ENCODE measurements at places on chromosomes 2 and 18.

DNA sequence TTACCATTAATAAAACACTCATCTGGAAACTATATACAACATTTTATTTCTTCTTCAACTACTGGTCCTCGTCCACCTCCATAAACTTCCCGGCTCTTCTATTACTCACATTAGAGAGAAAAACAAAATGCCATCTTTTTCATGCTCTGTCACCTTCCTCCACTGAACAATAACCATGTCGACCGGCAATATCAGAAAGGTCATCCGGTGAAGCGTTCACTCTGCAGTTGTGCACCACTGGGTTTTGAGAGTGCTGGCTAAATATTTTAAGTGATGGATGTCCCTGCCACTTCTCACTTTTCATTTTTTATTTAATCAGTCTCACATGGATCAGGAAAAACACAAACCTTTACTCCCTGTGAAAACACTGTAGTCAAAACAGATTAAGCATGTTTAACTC is 48.2 kb downstream of the SPP2 start:
- no peak for DNase-seq

GRCh38 chr2:43343573-43344304 is 117.3 kb upstream of the ZFP36L2 start:
- DNase-seq, result no peak

GRCh38 chr2:235300368-235301201 is 193.3 kb upstream of the AGAP1 start:
- no peak for DNase-seq

- no peak for DNase-seq
Measured at GRCh38 chr2:23712756-23713151, 214.2 kb downstream of the ATAD2B start.

DNA sequence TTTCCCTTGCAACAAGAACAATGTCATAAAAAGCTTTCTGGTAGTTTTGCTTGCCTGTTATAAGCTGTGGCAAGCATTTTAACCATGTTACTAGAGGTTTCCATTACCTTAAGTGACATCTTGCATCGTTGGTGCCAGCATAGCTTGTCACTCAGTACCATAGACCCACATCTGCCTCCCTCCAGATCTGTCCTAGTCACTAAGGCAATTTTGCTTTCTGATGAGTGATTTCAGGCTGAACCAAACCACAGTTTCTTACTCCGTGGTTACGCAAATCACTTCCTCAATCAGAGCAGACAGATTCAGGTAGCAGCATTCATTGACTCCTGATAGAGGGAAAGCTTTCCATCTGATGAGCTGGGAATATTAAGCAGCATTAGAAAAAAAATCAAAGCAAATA is 1057.5 kb upstream of the FAM98A start:
- no peak for DNase-seq

GRCh38 chr2:152509772-152510491 is 175.0 kb downstream of the FMNL2 start:
- DNase-seq, result no peak

- no peak for DNase-seq
Measured at GRCh38 chr2:59237311-59237710, 996.2 kb upstream of the FANCL start.

DNA sequence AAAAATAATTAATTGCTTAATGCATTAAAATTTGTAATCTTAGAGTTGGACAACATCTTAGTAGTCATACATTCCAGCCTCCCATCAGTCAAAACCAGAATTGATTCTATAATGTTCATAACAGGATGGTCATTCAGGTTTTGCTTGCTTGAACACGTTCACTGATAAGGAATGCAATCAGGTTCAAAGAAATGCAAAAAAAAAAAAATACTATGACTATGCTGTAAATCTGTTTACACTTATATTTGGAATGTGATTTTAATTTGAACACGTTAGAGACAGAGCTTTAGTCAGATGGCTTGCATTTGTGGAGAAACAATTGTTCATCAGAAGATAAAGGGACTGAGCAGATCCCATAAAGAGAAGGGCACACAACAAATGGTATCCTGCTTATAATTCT is 131.3 kb upstream of the UNC80 start:
- no peak for DNase-seq
